Fibroblast of skin of back (primary cell): ENCODE measurements at places on chromosomes 7 and 10.
A peak's percentile ranks its signal among the peaks of the same experiment; 100 is the strongest.

- no peak for DNase-seq
Observed at GRCh38 chr7:138898255-138898654, 82.9 kb downstream of the KIAA1549 start.

- DNase-seq = peak; percentile 94
Observed at GRCh38 chr7:81484261-81484660, 285.6 kb downstream of the HGF start.

- DNase-seq = no peak
Observed at GRCh38 chr10:85284778-85285770, 956.7 kb downstream of the CCSER2 start.

DNA sequence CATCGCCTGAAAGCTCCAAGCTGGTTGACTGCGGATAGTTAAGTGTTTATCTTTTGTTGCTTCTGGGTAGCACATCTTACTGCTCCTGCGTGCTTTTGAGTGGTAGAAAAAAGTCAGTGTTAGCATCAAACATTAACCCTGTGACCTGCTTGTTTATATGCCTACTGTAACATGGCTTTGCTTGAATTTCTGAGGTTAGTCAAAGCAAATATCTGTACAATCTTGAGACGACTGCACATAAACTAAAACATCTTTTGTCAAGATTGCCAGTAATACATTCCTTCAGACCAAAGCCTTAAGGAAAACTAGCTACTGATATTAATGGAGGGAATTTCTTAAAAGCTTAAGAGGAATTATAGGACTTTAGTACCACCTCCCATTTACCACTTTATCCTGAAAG, 163.7 kb downstream of the BAMBI start:
- DNase-seq = peak; percentile 21

GRCh38 chr7:116195451-116195850, 14.9 kb upstream of the TES start:
- peak; percentile 82 for DNase-seq

GRCh38 chr7:55527307-55527706, 45.0 kb downstream of the VOPP1 start:
- DNase-seq = no peak

GRCh38 chr10:44459671-44460070, 74.8 kb upstream of the CXCL12 start:
- DNase-seq = no peak

- DNase-seq = no peak
Observed at GRCh38 chr7:20786779-20787659, at the start of gene SP8. TSS of gene SP8 (minus strand) at chr7:20786886. CDS start at chr7:20786798, 88 bp downstream.

GRCh38 chr7:104327938-104328295, 486 bp upstream of the LHFPL3 start:
- DNase-seq = no peak

GRCh38 chr10:17426263-17426750, 28.1 kb downstream of the ST8SIA6 start:
- DNase-seq = no peak

GRCh38 chr7:24709585-24710360, 47.5 kb downstream of the GSDME start:
- no peak for DNase-seq

DNA sequence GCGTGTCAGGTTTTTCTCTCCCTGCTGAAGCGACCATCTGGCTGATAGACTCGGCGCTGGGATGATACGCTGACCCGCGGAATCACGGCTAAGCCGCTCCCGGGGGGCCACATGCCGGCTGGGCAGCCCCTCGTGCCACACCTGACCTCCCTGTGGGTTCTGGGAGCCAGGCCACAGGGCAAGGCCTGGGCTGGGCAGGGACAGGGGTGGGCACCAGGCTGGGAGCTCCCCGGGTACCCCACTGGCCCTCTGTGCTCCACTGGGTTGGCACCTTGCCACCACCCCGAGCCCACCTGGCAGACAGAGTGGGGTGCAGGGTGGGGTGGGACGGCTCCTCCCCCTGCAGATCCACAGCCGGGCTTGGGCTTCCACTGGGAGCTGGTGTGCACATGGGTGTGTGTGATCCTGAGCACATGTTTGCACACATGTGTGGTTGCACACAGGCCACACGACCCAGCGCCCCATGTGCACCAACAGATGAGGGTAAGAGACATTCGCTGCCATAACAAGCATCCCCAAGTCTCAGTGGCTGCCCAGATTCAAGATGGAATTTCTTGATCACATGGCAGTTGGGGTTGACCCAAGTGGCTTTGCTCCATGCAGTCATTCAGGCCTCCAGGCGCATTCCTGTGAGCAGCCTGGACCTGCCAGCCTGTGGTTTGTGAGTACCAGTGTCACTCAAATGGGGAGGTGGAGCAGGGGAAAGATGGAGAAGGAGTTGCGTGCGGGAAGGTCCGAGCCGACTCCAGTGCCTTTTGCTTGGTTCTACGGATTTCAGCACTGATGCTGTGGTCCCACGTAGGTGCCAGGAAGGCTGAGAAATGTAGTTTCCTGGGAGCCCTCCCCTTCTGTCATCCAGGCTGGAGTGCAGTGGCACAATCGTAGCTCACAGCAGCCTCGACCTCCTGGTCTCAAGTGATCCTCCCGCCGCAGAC, 79.7 kb downstream of the UNCX start:
- DNase-seq = no peak
